ENCODE measurements at places on chromosomes 11 and 22. TPM values are rescaled to one million over a fixed set of nuclear protein-coding genes. Genes with fewer than 3 reads are reported as not detected.

- DNase-seq: no peak
Measured at GRCh38 chr11:10307022-10307399, 2.1 kb downstream of the ADM start.

DNA sequence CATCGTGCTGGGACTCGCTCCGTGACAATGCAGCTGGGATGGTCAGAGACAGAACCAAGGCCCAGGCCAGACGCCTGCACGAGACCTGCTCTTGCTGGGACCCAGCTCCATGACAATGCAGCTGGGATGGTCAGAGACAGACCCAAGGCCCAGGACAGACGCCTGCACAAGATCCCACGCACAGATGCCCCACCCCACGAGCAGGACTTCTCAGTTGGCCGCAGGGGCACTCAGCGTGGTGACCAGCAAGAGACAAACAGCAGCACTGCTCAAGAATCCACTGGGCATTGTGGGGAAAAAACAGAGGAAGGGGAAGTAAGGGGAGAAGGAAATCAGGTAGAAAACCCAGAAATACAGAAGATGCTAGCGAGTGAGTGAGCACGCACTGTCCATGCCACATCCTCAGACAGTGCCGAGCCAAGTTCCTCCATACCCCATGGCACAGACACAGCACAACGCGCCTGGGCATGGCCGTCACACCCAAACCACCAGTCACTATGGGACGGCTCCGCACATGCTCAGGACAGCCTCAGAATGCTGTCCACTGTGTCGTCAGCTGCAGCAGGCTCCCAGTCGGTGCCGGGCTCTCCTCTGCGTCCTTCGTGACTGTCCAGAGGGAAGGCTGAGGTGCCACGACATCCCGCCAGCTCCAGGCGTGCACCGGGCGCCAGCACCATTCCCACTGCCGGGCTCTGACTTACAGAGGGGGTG is 44.5 kb downstream of the BRD1 start:
- DNase-seq: no peak

GRCh38 chr11:63572026-63572688 is 9.0 kb upstream of the PLAAT2 start:
- DNase-seq: no peak

- no peak for DNase-seq
Measured at GRCh38 chr11:34621876-34622275, 983 bp downstream of the EHF start.

DNA sequence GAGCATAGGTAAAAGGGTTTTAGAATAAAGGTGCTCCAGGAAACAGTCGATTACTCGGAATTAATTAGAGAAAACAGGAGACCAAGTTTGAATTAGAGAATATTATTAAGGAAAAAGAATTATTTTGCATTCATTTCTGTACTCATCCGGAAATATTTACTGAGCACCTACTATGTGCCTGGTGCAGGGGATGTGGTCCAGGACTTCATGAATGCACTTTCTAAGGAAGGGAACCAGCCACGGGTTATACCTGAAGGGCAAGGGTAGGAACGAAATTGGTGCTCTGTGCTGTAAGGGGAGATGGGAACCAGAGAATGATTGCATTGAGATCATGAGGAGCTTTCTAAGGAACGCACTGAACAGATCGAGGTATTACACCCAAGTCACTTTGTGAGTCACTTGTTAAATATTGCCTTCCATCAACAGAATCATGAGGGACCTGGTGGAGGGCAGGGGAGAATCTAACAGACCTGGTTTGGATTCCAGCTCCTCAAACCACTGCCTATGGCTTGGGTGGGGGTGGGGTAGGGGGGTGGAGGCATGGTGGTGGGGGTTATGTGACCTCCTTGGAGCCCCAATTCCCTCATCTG is 40.9 kb downstream of the C11orf96 start:
- DNase-seq: no peak

GRCh38 chr22:39319284-39320022 is at the start of gene RPL3:
Gene RPL3 (minus strand): TSS chr22:39319623. CDS start chr22:39319597, 26 bp downstream.
- DNase-seq: peak; percentile 99

DNA sequence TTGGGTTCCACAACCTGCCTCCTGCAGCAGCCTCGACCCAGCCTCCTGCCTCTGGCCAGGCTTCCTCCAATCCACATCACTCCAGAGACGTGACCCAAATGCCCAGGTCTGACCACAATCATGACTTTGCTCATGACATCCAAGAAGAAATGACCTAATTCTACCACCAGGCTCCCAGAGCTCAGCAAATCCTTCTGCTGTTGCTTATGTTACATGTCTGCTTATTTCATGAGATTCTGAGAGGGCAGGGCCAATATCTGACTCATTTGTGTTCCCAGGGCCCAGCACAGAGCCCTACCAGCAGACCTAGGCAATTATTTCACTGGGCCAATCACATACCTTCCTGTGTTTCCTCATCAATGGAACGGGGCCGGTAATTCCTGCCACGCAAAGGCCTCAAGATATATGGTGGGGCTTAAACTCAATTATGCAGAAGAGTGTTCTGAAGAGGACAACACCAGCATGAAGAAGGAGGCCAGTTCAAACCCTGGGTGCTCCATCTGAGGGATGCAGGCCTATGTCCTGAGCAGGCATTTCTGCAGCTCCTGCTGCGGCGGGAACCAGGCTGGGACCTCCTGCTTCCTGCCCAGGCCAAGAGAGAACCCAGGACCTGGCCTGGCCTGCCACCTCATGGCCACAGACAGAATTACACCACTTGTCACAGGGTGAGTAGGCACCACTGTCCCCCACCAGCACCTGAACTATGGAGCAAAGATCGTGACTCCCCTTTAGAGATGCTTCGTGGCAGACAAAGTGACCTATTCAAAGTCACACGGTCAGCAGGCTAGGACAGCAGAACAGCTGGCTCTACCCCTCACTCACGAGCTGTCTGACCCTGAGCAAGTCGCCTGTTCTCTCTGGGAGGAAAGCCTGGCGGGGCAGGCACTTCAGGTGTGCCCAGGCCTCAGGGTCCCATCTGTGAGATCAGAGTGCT is 5.9 kb downstream of the CENPM start:
- peak; percentile 91 for DNase-seq

- no peak for DNase-seq
Measured at GRCh38 chr22:20509344-20510047, 2.1 kb downstream of the MED15 start.

Gene SRPRA
- total RNA-seq: 129 TPM

DNA sequence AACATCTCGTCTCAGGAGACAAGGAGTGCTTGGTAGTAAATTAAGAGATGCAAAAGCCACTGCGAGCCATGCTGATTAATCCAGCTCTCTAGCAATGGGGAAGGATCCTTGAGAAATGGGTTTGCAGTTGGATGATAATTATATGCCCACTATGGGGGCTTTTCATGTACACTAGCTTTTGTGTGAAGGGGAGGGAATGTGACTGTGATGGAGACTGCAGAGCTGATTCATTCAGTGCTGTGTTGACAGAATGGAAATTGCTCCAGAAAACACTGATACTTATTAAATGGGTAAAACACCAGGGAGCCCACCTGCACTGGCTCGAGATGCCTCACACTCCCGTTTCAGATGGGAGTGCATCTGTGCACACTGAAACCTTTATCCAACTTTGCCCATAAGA is 37.0 kb upstream of the KIRREL3 start:
- no peak for DNase-seq

DNA sequence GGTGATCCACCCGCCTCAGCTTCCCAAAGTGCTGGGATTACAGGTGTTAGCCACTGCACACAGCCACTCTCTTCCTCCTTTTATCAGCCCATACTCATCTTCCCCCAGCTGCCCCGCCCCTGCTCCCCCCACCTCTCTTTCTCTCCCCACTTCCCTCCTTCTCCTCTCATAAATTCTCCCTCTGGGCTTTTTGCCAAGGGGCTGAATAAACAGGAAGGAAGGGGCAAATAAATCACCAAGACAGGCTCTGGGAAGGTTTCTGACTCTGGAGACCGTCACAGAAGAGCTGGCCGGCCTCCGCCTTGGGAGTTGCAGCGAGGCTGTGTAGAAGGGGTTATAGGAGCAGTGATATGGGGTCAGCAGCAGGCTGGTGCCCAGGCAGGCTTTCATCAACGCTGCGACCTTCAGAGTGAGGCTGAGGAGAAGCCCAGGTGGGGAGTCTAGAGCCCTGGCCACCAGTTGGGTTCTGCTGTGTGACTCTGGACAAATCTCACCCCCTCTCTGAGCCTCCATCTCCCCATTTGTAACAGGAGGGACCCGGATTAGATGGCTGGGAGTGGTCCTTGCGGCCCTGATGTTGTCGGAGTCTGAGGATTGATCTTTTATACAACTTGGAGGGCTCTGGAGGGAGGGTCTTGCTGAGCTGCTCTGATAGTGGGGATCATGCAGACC is 62.6 kb upstream of the RASD2 start:
- DNase-seq: peak; percentile 89

GRCh38 chr11:105297463-105297862 is 157.9 kb upstream of the CARD18 start:
- no peak for DNase-seq

Gene OR8A1
- not detected for total RNA-seq

Gene NXPE2
- not detected for total RNA-seq

GRCh38 chr11:105106140-105106539 is 33.4 kb downstream of the CARD18 start:
- DNase-seq: no peak

Gene APOA4
- total RNA-seq: not detected

DNA sequence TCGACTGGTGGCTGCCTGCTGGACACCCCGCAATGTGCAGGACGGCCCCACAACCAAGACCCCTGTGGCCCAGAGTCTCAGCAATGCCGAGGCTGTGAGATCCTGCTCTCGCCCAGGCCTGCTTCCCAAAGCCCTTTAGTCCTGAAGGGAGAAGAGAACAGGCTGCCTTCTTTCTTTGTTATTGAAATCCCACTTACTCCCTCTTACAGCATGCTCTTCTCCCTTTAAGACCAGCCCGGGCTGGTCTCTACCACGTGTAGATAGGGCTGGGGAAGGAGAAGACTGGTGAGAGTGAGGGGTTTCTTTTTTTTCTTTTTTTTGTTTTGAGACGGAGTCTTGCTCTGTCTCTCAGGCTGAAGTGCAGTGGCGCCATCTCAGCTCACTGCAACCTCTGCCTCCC is 21.3 kb downstream of the TMEM45B start:
- no peak for DNase-seq

GRCh38 chr11:28961726-28962125 is 853.5 kb downstream of the METTL15 start:
- no peak for DNase-seq

Gene KCNE3
- total RNA-seq: 21.2 TPM

DNA sequence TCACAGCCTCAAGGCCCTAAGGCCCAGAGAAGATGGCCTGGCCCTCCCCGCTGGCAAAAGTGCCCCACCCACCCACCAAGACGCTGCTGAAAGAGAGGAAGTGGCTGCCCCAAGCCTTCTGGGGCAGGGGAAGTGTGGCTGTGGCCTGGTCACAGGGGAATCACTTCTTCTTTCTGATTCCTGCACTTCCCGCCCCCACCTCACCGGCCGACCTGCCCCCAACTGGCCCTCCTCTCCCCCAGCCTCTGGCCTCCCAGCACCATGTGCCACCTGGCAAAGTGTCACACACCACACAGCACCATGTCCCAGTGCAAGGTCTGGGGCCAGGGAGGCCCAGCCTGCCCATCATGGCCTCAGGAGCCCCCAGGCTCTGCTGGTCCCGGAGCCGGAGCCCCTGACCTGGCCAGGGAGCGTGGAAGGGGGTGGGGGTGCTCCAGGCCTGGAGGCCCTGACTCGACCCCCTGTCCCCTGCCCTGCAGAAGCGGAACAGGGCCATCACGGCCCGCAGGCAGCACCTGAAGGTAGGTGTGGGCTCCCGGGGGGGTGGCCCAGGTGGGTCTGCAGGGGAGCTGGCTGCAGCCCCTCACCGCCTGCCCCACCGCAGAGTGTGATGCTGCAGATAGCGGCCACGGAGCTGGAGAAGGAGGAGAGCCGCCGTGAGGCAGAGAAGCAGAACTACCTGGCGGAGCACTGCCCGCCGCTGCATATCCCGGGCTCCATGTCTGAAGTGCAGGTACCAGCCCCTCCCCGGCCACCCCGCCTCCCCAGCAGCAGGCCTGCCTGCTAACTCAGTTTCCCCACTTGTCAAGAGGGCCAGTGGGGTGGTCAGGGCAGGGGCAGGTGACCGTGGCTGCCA is 1.4 kb downstream of the TNNI2 start:
- peak; percentile 93 for DNase-seq

Gene SLC5A4
- 1.5 TPM for total RNA-seq

DNA sequence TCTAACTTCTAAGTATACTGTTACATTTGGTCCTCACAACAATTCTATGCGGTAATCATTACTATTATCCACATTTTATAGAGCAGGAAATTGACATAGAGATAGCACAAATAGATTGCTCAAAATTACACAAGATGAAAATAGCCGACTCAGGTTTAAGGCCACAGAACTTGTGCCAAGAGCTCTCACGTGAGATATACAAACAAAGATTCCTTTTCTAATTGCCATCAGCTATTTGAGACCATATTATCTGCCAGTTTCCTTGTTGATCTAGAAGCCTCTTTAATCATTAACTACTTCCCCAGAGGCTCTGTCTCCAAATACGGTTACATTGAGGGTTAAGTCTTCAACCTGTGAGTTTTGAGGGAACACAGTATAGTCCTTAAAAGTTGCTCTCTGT is 61.0 kb upstream of the GLYATL1B start:
- no peak for DNase-seq

Gene SYT8
- 6.0 TPM for total RNA-seq

GRCh38 chr22:24046024-24046423 is 34.9 kb downstream of the CABIN1 start:
- no peak for DNase-seq

- DNase-seq: no peak
Measured at GRCh38 chr11:65617136-65617850, 1.7 kb downstream of the PCNX3 start.

GRCh38 chr22:45776313-45776585 is 104.6 kb downstream of the ATXN10 start:
- no peak for DNase-seq

GRCh38 chr11:88511006-88511405 is 173.5 kb upstream of the CTSC start:
- DNase-seq: no peak

- DNase-seq: no peak
Measured at GRCh38 chr11:41320238-41320637, 139.2 kb downstream of the LRRC4C start.

GRCh38 chr22:33883961-33884808 is 36.1 kb downstream of the LARGE1 start:
- no peak for DNase-seq

Gene SLC17A6
- total RNA-seq: not detected

GRCh38 chr11:99257131-99257530 is 236.4 kb downstream of the CNTN5 start:
- no peak for DNase-seq

GRCh38 chr11:44622721-44623258 is 57.3 kb downstream of the CD82 start:
- peak; percentile 24 for DNase-seq

DNA sequence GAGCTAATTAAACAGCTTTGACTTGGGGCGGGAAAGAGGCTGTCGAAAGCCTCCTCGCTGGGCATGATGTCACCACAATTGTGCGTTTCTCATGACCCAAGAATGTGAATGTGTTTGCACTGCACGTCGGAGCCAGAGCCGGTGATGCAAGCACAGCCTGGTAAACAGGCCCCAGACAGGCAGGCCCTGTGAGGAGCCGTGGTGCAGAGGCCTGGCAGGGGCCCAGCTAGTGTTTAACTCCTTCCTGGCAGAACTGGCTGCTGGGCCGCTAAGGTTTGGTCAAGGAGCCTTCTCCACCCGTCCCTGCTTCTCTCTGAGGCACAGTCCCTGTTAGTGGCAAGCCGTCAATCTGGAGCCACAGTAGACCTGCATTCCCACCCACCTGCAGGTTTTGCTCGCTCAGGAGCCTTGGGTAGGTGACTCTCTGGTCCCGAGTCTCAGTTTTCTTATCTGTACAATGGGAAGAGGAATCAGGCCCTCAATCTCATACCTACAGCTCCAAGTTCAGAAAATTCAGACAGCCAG is 25.4 kb upstream of the SMTN start:
- DNase-seq: peak; percentile 92

- DNase-seq: no peak
Measured at GRCh38 chr22:17431179-17431578, 61.9 kb downstream of the CECR2 start.

Gene DPAGT1
- total RNA-seq: 56.2 TPM
